T-helper 2 cell treated with Interferon-gamma antibody and Interleukin-4, amounts not matched to agents 100 ng/mL and 5 ng/mL, for 36 hours (primary cell): ENCODE measurements at places on chromosomes 5 and 9. TPM values are rescaled to one million over a fixed set of nuclear protein-coding genes. Genes with fewer than 3 reads are reported as not detected.

Gene PRSS3
- total RNA-seq: 0.27 and 0.77 TPM in 2 replicates

Gene IRX1
- not detected in 2 replicates for total RNA-seq

Gene ZNF879
- total RNA-seq: 3.2 and 4.8 TPM in 2 replicates

Gene RNF145
- 123 and 127 TPM in 2 replicates for total RNA-seq

Gene WHRN
- total RNA-seq: 0.39 and 0.52 TPM in 2 replicates

Gene GABRG2
- 0.75 TPM in 1 of 2 replicates, not detected in the other for total RNA-seq

Gene CPLANE1
- total RNA-seq: 12.8 and 15.0 TPM in 2 replicates

Gene TAF11L10
- total RNA-seq: not detected in 2 replicates

Gene RGS3
- total RNA-seq: 39.5 and 42.7 TPM in 2 replicates

Gene INSL4
- not detected in 2 replicates for total RNA-seq

Gene PRUNE2
- 0.93 and 1.1 TPM in 2 replicates for total RNA-seq

Gene IFNB1
- total RNA-seq: not detected in 2 replicates
